Nucleus accumbens (tissue), 56 donors: ENCODE measurements at places on chromosomes 7 and 10.

- DNase-seq = no peak
Measured at GRCh38 chr7:49769285-49769857, 4.1 kb upstream of the VWC2 start.

DNA sequence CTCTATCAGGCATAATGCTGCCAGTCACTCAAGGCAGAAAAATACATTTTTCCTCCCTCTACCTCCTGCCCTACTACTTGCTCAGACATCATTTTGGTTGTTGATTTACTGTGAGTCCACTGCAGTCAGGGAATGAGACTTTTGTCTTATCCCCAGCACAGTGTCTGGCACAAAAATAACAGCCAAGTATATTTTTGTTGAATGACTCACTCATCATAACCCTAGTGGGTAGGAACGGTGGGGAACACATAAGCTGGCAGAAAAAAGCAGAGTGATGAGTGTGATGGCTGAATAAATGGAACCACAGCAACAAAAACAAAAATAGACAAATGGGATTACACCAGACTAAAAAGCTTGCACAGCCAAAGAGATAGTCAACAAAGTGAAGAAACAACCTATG is 65.8 kb upstream of the LAMB4 start:
- no peak for DNase-seq

GRCh38 chr10:60430017-60430416 is 40.3 kb upstream of the ANK3 start:
- no peak for DNase-seq

DNA sequence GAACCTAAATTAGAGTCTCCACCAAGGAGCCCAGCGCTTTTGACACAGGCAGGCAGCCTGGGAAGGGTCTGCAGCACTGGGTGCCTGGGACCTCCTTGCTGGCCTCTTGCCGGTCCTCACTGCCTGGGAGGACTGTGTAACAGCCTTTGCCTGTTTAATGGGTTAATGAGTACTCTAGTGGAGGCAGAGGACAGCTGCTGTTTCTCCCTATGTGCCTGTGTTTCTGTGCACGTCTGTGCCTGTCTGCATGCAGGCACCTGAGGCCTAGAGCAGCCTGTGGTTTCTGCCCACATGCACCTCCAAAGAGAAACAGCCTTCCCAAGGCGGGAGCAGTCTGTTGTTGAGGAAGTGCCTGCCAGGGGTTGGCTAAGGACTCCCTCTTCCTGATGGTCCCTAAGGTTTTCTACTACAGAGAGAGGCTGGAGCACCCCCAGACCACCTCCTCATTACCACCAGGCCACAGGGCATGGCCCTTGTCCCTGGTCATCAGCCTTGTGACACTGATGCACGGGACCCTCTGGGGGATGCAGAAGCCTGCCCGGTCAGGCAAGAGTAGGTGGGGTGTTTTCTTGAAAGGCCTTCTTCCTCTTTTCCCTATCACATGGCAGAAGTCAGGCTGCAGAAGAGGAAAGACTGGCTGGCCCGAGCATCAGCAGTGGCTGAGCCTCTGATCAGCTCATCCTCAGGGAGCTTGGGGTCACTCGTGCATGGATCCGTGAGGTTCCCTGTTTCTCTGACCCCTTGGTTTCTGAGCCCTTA is 14.2 kb downstream of the SLC29A3 start:
- DNase-seq = no peak

- DNase-seq = no peak
Measured at GRCh38 chr7:150356265-150356897, 12.2 kb upstream of the REPIN1 start.

DNA sequence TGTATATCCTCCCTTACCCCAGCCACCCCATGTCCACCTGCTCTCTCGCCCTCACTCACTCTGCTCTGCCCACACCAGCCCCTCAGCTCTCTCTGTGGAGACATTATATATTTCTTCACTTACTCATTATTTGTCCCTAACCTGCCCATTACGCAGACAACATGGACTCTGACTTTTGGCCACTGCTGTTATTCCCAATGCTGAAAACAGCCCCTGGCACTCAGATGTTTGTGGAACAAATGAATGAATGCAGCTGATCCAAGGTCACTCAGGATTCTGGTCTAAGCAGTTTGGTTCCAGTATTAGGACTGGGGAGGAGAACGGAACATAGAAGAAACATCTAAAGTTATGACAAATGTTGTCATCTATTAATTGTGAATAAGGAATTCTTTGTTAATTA is 26.7 kb downstream of the GNA12 start:
- no peak for DNase-seq

- DNase-seq = no peak
Measured at GRCh38 chr10:77441353-77442166, 196.0 kb downstream of the KCNMA1 start.

GRCh38 chr10:124962421-124962820 is 20.5 kb downstream of the ZRANB1 start:
- DNase-seq = no peak

- no peak for DNase-seq
Measured at GRCh38 chr10:113541549-113541927, 11.3 kb upstream of the HABP2 start.

DNA sequence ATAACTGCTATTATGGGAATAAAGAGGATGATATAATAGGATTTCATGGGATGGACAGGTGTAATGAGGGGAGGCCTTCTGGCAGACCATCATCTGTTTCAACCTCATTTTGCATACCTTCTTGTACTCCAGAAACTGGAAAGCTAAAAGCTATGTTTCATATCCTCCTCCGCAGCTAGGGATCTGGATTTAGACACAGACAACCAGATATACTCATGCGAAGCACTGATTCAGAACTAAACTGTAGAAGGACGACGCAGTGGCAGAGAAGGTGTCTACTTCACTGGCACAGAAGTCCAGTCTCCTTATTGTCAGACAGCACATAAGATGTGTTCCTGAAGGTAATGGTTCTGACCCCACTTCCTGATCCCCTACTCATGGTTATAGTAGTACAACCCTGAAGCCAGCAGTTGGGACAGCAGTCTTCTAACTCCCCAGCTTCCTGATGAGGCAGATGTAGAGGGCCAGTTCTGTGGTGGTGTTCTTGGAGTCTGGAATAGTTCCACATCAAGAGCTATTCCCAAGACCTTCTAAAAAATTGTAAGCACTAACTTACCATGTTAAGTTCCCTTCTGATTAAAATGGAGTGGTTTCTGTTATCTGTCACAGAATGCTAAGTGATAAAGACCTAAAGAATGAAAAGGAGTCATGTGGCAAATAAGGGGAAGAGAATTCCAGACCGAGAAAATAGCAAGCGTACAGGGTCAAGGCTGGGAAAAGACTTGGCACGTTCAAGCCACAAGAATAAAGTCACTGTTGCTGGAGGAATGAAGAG is 550.3 kb downstream of the GRM8 start:
- DNase-seq = no peak

- DNase-seq = no peak
Measured at GRCh38 chr10:92732958-92733357, 43.2 kb downstream of the HHEX start.

GRCh38 chr7:3591944-3592343 is 290.9 kb downstream of the SDK1 start:
- DNase-seq = no peak

GRCh38 chr7:9505516-9505915 is 1072.1 kb downstream of the NXPH1 start:
- DNase-seq = no peak

GRCh38 chr10:310976-311639 is 175.9 kb downstream of the ZMYND11 start:
- DNase-seq = no peak

GRCh38 chr7:29806208-29806994 is at the start of gene WIPF3:
Gene WIPF3 (plus strand): TSS chr7:29806508. CDS start chr7:29834725, 28,217 bp downstream.
- DNase-seq = no peak

- no peak for DNase-seq
Measured at GRCh38 chr10:103692952-103693811, 162.2 kb downstream of the SH3PXD2A start.

GRCh38 chr10:32167450-32167849 is 111.2 kb upstream of the KIF5B start:
- no peak for DNase-seq

GRCh38 chr10:125812128-125812750 is 10.8 kb downstream of the UROS start:
- DNase-seq = no peak

GRCh38 chr10:32377458-32378259 is 30.7 kb upstream of the EPC1 start:
- DNase-seq = no peak

DNA sequence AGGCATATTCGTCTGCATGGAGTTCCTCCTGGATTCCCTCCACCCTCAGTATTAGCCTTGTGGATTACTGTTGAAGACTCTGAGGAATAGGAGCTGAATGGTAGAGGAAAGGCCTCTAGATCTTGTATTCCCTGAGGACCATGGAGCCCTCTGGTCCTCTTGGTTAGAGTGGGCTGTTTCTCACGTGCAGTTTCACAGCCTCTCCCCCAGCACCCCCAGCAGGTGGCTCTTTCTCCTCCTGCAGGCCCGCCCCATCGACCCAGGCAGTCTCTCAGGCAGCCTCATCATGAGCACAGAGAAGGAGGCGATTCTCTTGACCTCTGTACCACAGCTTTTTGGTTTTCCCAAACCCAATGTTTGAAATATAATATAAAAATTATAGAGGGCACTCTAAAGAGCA is 102.0 kb downstream of the WNT2 start:
- no peak for DNase-seq

GRCh38 chr10:71720288-71720687 is 710 bp upstream of the C10orf105 start:
- DNase-seq = no peak

- no peak for DNase-seq
Measured at GRCh38 chr10:111267673-111268072, 190.8 kb downstream of the ADRA2A start.

DNA sequence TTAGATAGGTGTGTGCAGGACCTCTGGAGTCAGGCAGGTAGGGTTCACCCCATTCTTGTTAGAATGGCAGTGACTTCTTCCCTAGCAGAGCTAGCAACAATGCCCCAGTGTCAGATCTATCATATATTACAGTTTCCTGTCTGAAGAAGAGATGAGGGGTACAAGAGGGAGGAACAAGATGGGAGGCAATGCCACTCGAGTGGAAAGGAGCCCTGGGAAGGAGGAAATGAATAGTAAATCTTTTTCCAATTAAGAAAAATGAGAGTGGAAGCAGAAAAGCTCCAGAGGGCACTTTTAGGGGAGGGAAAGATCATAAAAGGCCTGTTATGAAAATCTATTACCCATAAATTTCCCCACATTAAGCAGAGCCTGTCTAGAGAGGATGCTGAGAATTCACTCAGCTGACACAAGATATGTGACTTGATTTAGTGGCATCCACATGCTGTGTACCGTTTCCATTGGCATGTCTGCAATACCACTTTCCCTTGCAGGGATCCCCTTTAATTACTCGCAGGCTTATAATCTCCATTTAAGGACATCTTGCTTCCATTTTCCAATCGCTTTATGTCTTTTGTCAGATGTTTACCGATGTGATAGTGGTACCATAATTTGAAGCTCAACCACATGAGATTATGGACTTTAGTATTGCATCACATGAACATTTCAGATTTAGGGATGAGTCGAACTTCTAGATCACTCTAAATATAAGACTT is 70.0 kb upstream of the AGBL3 start:
- no peak for DNase-seq

GRCh38 chr7:142974626-142975025 is 12.5 kb upstream of the KEL start:
- DNase-seq = no peak

DNA sequence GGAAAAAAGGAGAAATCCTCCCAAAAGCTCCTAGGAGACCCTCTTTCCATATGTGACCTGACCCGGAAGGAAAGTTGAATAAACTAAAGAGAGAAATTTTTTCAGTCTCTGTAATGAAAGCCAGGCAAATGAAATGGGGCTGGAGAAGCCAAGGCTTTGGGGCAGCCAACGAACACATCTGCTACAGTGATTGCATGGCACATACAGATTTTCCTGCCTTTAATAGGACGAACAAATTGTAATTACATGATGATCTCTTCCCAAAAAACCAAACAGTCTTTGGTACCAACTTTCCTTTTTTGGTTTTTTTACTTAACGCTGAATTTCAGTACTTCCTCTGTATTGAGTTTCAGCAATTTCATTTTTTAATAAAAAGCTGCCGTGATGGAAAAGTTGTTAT is 23.5 kb upstream of the PTN start:
- no peak for DNase-seq

DNA sequence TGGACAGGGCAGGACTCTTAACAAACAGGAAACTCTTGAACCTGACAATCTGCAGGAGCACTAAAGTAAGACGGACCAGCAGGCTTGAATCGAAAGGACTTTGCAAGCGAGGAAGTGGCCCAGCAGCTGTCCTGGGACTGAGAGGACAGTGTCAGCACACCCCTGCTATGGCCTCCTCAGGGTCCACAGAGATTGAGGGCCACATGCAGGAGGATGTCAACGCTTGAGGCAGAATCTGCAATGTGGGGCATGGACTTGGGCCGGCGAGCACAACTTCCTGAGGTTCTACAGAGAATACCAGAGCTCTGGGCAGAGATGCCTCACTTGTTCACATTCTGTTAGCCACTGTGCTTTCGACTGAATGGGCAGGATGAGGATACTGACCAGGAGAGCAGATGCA is 84.4 kb upstream of the EFCAB10 start:
- no peak for DNase-seq

- no peak for DNase-seq
Measured at GRCh38 chr7:33504266-33504665, 374.9 kb downstream of the BBS9 start.

DNA sequence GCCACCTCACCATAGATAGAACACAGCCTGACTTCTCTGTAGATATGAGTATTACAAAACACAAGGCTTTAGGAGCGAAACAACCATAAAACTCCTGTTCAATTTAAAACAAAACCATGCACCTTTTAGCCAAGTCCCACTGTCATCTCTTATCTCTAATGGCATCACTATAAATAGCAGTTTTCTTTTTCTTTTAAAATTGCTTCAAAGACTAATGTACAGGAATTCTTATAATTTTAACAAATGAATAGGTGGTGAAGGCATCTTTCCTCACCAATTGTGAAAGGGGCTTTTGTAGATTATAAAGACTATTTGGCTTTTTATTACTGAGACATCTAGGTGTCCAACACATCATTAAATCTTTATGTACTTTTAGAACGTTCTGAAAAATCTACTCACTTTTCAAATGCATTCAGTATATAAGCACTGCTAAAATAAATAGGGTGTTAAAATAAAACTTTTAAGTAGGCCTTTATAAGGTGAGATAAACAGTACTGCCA is 205.7 kb upstream of the GRM3 start:
- no peak for DNase-seq

- DNase-seq = no peak
Measured at GRCh38 chr10:69573056-69573806, at the start of gene NEUROG3. Gene NEUROG3 (minus strand): TSS chr10:69573422. CDS start chr10:69573043, 379 bp downstream.

- no peak for DNase-seq
Measured at GRCh38 chr10:1249142-1249920, 193.1 kb downstream of the WDR37 start.

- DNase-seq = no peak
Measured at GRCh38 chr10:78170026-78170475, 136.4 kb downstream of the RPS24 start.

DNA sequence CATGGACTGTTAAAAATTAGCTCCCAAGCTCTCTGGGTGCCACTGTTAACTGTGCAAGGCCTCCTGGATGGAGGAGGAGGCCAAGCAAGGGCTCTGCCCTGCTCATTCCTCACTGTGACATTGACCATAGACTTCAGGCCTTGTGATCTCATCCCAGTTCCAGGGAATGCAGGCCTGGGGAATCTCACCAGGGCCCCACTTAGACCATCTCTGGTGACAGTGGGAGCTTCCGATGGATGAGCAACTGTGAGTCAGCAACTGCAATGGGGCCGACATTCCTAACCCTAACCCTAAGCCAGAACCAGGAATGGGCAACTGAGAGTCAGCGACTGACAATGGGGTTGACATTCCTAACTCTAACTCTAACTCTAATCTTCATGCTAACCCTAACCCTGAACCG is 50.4 kb upstream of the MSMB start:
- no peak for DNase-seq

GRCh38 chr10:75530299-75530698 is 98.9 kb downstream of the LRMDA start:
- no peak for DNase-seq
